ENCODE measurements at places on chromosomes 16 and 17.

- no peak for DNase-seq
Observed at GRCh38 chr17:72575542-72576233, 454.9 kb downstream of the SOX9 start.

- no peak for DNase-seq
Observed at GRCh38 chr17:61863801-61864126, 436 bp upstream of the BRIP1 start.

DNA sequence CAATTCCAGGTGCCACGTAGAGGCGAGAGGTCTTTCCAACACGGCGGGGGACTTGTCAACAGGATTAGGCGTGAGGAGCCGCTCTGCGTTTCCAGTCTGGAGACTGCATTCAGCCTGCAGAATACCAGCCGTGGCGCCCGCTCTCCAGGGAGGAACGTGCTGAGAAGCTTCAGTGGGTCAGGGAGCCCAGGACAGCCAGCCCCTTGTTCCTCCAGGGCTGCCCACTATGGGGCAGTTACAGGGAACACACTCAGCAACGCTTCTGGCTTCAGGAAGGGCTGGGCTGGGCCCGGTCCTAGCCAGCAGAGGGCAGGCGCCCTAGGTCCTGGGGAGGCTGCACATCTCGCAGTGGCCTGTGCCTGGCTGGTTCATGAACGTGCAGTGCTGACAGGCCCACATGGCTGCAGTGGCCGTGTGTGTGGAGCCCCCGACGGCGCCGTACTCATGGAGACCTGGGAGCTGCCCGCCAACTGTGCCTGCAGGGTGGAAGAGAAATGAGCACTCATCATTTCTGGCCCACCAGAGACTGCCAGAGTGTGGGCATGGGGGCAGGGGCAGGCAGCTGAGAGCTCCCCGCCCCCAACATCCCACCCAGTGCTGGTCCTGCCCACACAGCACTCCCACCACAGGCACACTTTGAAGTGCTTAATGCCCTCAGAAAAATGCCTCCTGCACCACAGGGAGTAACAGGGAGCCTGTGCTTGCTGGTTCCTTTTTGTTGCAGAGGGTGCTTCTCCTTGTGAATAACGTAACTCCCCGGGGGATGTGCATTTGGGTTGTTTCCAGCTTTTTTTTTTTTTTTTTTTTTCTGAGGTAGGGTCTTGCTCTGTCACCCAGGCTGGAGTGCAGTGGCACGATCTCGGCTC lies 7.0 kb upstream of the FAAP100 start:
- no peak for DNase-seq

- no peak for DNase-seq
Observed at GRCh38 chr17:48373130-48373830, 56.7 kb downstream of the SKAP1 start.

DNA sequence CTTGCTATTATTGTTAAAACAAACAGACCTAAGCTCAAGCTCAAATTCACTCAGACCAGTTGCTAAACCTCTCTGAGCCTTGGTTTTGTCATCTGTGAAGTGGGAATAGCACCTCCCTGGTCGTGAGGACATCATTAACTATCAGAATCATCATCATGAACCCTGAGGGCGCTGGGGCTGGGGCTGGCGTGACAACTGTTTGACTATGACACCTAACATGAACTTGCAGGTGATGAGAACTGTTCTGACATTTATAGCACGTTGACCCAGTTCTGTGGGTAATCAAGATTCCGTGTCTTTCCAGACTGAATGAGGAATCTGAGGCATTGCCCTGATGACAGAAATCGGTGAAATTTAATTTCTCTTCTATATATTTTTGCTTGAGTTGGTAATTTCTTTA lies 71.3 kb upstream of the CDH5 start:
- no peak for DNase-seq

- peak; percentile 17 for DNase-seq
Observed at GRCh38 chr17:49968405-49969133, 421 bp upstream of the DLX4 start.

GRCh38 chr17:67602974-67603373 lies 114.8 kb upstream of the NOL11 start:
- no peak for DNase-seq

DNA sequence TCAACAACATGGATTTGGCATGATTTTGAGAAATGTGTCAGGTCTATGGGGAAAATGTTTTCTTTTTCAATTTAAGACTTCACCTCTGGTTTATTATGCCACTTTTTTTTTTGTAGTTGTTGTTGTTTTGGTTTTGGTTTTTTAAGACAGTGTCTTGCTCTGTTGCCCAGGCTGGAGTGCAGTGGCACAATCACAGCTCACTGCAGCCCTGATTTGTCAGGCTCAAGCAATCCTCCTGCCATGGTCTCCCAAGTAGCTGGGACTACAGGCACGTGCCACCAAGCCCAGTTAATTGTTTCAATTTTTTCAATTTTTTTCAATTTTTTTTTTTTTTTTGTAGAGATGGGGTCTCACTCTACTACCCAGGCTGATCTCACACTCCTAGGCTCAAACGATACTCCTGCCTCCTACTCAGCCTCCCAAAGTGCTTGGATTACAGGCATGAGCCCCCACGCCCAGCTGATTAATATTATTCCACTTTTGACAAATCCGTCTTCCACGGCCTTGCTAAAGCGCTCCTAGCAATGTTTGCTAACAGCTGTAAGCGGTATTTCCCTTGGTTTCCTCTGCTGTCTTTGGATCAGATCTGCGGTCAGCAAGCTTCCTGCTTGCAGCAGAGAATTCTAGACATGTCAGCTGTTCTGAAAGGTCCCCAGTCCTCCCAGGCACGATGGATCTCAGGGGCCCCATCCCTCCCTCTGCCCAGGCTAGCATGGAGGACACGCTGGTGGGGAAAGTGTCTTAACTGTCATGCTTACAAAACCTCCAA lies 7.0 kb upstream of the MILR1 start:
- no peak for DNase-seq

DNA sequence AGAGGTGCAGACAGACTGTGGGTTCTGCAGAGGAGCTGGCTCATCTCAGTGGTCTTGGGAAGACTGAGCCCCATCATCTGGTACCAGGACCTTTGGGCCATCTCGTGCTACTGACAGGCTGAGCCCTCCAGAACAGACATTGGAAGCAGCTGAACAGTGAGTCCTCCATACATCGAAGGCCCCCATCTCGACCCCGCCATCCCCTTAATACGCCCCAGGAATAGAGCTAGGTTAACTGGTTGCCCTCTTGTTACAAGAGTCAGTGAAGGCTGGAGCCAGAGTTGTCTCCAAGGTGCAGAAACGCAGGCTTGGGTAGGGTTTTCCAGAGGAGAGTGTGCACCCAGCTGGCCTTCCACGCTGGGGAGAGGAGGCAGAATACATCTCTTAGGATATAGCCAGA lies 76.0 kb downstream of the N4BP1 start:
- no peak for DNase-seq

DNA sequence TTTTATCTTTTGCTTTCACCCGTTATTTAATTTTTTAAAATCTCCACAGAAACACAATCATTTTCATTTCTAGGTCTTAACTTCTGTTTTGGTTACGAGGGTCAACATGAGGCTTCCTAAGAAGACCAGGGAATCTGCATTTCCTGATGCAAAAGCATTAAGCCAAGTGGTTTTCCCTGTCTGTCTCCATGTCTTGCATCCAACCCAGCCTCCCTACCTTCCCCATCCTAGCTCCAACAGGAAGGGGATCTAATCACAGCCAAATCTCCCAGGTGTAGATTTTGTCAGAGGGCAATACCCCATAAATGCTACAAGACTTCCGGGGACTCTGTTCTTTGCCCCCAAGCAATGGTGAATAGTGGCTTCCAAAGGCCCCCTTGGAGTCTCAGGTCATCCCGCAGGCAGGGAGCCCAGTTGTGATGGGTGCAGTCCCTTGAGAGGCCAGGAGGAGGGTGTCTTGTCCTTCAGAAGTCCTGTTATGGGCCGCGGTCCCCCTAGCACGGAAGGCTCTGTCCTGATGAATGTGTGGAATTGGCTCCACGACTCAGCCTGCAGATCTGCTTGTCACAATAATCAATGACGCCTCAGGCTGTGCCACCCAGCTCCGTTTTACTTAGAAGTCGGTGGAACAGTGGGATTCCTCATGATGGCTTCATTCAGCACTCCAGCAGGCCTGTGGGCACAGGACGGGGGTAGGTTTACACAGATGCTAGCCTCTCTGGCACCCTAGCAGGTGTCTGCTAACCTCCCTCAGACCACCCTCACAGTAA lies 141.1 kb downstream of the RGS9 start:
- DNase-seq, result no peak

GRCh38 chr17:49889500-49889899 lies 41.6 kb upstream of the TAC4 start:
- DNase-seq, result no peak

GRCh38 chr16:26667307-26667706 lies 399.4 kb upstream of the C16orf82 start:
- DNase-seq, result no peak

- no peak for DNase-seq
Observed at GRCh38 chr17:48627623-48628521, 1.7 kb upstream of the HOXB9 start.

DNA sequence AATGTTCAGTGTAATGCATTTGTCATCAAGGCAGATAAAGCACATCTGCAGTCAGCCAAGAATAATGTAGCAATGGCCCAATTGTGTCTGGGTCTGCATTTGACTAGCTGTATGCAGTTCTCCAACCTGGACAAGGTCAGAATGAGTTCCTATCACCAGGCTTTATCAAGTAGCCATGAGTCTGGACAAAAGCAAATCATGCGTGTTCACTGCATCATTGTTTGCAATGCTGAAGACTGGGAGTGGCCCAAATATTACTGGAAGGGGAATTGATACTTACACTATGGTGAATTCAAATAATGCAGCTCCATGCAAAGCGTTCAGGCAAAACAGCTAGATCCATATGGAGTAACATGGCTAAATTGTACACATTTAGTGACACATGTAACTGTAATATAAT lies 250.9 kb downstream of the TOX3 start:
- DNase-seq, result no peak

Measured in stimulated activated CD4-positive, alpha-beta T cell treated with anti-CD3 and anti-CD28 coated beads, TNF-alpha, amount 100 ng/mL, for 1 hour (primary cell).